ENCODE measurements at places on chromosomes 3 and 15. TPM values are rescaled to one million over a fixed set of nuclear protein-coding genes. Genes with fewer than 3 reads are reported as not detected.

GOLGA6L25 gene
- not detected for polyA plus RNA-seq

SNX22 gene
- polyA plus RNA-seq, result 0.10 TPM

BNC1 gene
- 2.2 TPM for polyA plus RNA-seq

KIF7 gene
- polyA plus RNA-seq, result 4.8 TPM

CTXN2 gene
- polyA plus RNA-seq, result not detected

DNA sequence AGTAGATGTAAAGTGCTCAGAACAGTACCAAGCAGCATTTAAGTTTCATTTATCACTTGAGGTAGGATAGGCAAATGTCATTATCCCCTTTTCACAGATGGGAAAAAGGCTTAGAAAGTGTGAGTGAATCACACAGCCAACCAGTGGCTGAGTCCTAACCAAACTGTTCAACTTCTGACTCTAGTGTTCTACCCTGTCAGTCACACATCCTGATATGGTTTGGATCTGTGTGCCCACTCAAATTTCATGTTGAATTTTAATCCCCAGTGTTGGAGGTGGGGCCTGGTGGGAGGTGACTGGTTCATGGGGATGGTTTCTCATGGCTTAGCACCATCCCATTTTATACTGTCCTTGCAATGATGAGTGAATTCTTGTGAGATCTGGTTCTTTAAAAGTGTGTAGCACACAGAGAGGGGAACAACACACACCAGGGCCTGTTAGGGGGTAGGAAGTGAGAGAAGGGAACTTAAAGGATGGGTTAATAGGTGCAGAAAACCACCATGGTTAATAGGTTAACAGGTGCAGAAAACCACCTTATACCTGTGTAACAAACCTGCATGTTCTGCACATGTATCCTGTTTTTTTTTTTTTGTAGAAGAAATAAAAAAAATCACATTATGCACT is 304.7 kb downstream of the SUCLG2 start:
- no peak for DNase-seq

- no peak for DNase-seq
Measured at GRCh38 chr15:70469651-70470555, 293.5 kb downstream of the UACA start.

GRCh38 chr3:138498991-138499390 is 64.6 kb downstream of the ESYT3 start:
- no peak for DNase-seq

- no peak for DNase-seq
Measured at GRCh38 chr3:142849148-142849547, 39.7 kb downstream of the PCOLCE2 start.

DNA sequence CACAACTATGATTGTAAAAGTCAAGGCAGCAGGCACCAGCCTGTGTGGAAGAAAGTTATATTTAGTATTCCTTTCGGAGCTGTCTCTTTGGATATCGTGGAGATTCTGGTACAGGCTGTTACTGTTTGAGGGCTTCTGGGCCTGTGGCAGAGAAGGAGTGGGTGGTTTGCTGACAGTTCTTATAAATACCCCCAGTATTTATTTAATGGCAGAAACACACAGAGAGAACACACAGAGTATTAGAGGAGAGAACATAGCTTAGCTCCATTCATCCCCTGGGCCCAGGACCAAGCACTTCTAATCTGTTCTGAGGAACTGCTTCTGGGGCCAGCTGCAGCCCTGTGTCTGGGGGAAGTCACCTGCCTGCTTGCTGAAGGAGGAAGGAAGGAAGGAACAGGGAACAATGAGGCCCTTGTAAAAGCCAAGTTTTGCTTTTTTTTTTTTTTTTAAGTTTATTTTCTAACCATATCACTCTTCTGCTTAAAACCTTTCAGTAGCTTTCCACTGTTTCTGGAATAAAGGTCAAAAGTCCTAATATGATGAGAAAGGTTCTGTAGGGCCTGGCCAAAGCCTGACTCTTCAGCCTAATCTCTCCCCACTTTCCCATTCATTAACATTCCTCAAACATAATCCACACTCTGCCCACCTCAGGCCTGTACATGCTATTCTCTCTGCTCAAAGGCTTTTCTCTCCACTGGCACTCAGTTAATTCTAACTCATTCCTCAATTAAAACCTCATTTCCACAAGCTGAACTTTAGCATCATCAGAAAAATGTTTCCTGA is 11.8 kb upstream of the PP2D1 start:
- no peak for DNase-seq

GRCh38 chr3:31661993-31662670 is 129.4 kb downstream of the STT3B start:
- DNase-seq, result no peak

DNA sequence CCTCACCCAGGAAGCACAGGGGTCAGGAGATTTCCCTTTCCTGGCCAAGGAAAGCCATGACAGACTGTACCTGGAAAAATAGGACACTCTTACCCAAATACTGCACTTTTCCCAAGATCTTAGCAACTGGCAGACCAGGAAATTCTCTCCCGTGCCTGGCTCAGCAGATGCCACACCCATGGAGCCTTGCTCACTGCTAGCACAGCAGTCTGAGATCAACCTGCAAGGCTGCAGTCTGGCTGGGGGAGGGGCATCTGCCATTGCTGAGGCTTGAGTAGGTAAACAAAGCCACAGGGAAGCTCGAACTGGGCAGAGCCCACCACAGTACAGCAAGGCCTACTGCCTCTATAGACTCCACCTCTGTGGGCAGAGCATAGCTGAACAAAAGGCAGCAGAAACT is 567.3 kb upstream of the LMCD1 start:
- no peak for DNase-seq

DNA sequence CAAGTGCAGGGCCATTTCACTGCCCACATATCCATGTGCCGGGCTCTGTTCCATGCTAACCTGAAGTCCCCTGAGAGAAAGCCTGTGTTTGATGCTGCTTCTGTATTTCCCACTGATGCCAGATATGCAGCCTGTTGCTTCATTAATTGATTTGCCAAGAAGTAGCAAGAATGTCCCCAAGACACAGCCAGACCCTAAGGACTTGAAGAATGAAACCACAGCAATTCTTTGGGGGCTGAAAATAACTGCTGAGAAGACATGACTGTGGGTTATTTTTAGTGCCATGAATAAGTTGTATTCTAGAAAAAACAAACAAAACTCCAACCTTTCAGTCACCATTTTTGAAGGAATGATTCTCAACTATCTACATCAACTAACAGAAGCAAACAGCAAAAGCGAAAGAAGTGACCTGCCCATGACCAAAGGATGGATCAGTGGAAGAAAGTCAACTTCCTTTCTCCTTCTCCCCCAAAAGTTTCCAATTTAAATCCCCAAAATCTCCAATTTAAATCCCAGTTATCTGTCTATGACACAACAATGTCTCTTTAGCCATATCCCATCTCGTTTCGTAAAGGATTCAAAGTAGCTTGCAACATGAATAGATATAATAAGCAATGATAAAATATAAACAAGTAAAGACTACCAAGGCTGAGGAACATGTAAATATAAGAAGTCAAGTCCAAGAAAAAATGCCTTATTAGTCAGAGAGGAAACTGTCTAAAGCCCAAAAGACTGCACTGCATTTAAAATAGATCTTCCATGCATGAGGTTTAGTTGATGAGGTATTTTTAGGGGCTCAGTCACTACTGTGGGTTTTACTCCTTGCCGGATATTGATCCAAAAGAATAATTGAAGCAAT is 226.8 kb downstream of the DTWD1 start:
- DNase-seq, result no peak
